ENCODE measurements at places on chromosomes 1 and 21. TPM values are rescaled to one million over a fixed set of nuclear protein-coding genes. Genes with fewer than 3 reads are reported as not detected.

DNA sequence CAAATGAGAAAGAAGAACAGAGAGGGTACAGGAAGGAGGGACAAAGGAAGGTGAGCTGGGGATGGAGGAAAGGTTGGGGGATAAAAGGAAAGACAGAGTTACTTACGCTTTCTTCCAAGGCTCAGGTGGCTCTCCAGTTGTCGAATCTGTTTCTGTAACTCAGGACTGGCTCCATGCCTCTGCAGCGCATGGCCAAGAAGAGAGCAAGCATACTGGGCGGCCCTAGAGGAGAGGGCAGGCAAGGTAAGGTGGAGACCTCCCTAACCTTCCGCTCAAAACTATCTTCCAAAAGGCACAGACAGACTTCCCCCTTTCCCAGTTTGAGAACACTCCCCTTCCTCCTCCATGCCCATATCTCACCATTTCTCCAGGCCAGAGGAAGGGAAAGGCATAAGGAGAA is 922 bp downstream of the PEX11B start:
- no peak for DNase-seq

- DNase-seq: no peak
These were observed 131.5 kb downstream of the DNM3 start for GRCh38 chr1:171972846-171973245.

GRCh38 chr21:35280231-35280630 is 231.1 kb upstream of the RUNX1 start:
- no peak for DNase-seq

CYYR1 gene
- total RNA-seq: 1.5 TPM

HSD3B1 gene
- total RNA-seq: not detected

GRCh38 chr1:18012686-18013085 is 94.9 kb upstream of the IGSF21 start:
- DNase-seq: no peak

LCE1E gene
- not detected for total RNA-seq

EPHB2 gene
- total RNA-seq: 136 TPM

GRCh38 chr1:110952031-110952430 is 11.7 kb downstream of the LRIF1 start:
- DNase-seq: no peak

RIPK4 gene
- 65.1 TPM for total RNA-seq

DNA sequence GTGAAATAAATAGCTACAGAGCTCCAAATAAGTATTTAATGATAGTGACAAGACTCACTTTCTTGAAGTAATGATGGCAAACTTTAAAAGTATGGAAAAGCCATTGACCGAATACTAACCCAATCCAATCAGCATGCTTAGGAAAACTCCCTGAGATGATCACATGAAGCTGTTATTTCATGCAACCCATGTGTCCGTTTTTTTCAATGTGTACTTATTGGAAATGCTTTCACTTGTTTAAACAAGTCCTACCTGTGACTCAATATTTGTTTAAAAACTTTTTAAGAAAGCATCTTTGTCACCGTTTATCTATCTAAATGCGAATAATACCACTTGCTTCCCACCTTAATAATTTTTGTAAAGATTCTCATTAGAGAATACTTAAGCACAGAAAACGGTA is 185.8 kb downstream of the NRIP1 start:
- no peak for DNase-seq

Data from renal cortical epithelial cell (primary cell).